ENCODE measurements at places on chromosomes 3 and 15.

- no peak overlapping the region for H3K4me3 ChIP-seq
- H3K4me1 ChIP-seq = no peaks in the 10 kb centered on the region
- DNase-seq = no peak
- no peaks in the 10 kb centered on the region for H3K27me3 ChIP-seq
Measured at GRCh38 chr15:82554351-82554750, 14.1 kb upstream of the RPS17 start.

DNA sequence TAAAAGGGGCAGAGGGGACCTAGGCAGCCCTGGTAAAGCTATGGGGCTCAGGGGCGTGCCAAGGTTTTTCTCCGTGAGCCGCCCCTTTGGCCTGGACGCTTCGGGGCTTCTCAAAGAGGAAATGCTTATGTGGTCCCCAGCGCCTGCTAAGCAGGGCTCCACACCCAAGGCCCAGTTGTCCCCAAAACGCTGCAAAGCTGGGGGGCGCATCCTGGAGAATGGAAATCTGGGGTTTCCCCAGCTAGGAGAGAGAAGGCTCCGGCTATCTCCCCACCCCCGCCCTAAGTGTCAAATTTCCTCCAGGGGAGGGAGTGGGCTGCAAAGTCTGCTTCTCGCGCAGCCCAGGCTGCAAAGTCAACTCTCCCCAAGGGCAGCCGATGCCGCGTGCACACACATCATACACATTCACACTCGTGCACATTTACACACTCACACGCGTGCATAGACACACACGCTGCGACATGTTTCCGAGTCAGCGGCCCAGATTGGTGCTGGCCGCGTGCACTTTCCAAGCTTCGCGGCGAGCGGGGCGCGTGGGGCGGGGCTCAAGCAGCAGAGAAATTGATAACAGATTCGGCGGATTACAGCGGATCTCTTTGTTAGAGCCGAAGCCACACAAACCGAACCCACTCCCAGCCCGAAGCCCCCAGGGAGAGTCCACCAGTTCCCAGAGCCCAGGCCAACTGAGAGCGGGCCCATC is 4.5 kb downstream of the WNT5A start:
- DNase-seq = no peak
- H3K36me3 ChIP-seq = no peaks in the 10 kb centered on the region

GRCh38 chr15:63530752-63531299 is 26.4 kb downstream of the USP3 start:
- no peak overlapping the region for H3K4me3 ChIP-seq
- H3K36me3 ChIP-seq = no peaks in the 10 kb centered on the region
- H3K4me1 ChIP-seq = peaks cover 48% of the 10 kb centered on the region
- no peak overlapping the region for H3K27ac ChIP-seq
- H3K27me3 ChIP-seq = no peaks in the 10 kb centered on the region
- no peak for DNase-seq

- H3K27ac ChIP-seq = no peak overlapping the region
- no peak overlapping the region for H3K4me3 ChIP-seq
Measured at GRCh38 chr3:183272142-183272541, 19.1 kb downstream of the B3GNT5 start.

DNA sequence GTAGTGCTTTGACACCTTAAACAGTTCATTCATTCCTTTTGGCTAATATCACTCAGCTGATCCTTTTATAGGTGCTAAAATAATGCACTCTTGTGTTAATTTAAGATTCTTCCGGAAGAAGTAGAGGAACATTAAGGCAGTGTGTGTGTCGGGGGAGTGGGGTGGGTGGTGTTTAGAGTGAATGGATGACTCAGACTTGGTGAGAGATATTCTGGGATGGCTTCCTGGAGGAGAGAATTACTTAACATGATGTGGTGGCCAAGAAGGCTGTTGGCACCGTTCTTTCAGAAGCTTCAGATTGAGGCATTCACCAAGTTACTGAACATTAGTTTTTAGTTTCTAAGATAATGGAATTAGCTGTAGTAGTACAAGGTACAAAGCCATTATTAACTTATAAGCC is 125.6 kb upstream of the ROPN1 start:
- no peaks in the 10 kb centered on the region for H3K36me3 ChIP-seq
- H3K27me3 ChIP-seq = no peaks in the 10 kb centered on the region
- no peak overlapping the region for H3K4me3 ChIP-seq

DNA sequence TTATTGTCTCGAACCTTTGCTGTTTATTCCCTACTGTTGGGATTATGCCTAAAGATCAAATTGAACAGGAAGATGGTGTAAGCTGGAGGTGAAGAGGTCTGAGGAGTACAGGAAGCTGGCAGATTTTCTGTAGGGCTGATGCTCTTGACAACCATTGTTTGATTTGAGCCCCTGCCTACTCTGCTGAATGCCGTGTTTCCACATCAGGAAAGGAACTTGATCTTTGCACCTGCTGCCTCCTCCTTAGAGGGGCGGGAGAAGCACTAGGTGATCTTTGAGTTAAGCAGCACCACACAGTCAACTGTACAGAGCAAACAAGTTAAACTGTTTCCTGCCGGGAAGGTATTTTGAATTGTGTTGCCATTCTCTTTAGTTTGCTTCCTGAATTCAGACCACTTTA is 364.6 kb upstream of the EPHA6 start:
- H3K4me1 ChIP-seq = no peaks in the 10 kb centered on the region
- no peaks in the 10 kb centered on the region for H3K36me3 ChIP-seq
- no peak for DNase-seq
- H3K4me3 ChIP-seq = no peak overlapping the region
- no peaks in the 10 kb centered on the region for H3K27me3 ChIP-seq
- no peak overlapping the region for H3K27ac ChIP-seq

GRCh38 chr3:64067506-64068346 is 44.4 kb upstream of the PSMD6 start:
- H3K4me3 ChIP-seq = no peak overlapping the region
- H3K36me3 ChIP-seq = no peaks in the 10 kb centered on the region
- DNase-seq = no peak
- no peaks in the 10 kb centered on the region for H3K4me1 ChIP-seq
- H3K27ac ChIP-seq = no peak overlapping the region

GRCh38 chr3:4332574-4332973 is 29.4 kb downstream of the SETMAR start:
- no peaks in the 10 kb centered on the region for H3K4me1 ChIP-seq
- DNase-seq = no peak
- no peak overlapping the region for H3K27ac ChIP-seq
- no peaks in the 10 kb centered on the region for H3K36me3 ChIP-seq
- no peak overlapping the region for H3K4me3 ChIP-seq

DNA sequence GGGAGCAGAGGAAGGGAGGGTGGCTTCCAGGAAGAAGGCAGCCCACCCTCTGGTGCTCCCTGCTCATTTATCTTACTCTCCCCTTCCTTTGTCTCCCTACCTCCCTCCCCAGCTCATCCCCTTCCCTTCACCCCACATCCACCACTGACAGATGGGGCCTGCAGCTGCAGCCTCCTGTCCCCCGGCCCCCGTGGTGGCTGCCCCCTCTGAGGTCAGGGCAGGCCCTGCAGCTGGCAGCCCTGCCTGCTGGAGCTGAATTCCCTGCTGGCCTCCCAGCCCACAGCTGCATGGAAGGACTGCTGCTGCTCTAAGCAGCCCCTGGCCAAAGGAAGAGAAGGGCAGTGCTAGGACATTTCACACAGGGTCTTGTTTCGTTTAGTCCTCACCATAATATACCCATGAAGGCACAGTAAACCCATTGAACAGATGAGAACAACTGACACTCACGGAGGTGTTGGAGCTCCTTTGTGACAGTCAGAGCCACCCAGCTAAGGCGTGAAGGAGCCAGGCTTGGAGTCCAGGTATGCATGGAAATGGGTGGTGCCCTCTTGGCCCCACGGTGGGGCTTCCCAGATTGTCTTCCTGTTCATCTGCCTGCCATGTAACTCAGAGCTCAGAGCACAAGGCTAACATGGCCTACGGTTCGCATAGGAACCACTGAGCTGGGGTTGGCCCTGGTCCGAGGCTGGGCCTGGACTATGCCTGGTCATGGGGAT is 121.7 kb upstream of the PRR20G start:
- no peaks in the 10 kb centered on the region for H3K27me3 ChIP-seq
- H3K4me1 ChIP-seq = no peaks in the 10 kb centered on the region
- no peak overlapping the region for H3K4me3 ChIP-seq
- DNase-seq = no peak
- H3K36me3 ChIP-seq = no peaks in the 10 kb centered on the region
- no peak overlapping the region for H3K27ac ChIP-seq

DNA sequence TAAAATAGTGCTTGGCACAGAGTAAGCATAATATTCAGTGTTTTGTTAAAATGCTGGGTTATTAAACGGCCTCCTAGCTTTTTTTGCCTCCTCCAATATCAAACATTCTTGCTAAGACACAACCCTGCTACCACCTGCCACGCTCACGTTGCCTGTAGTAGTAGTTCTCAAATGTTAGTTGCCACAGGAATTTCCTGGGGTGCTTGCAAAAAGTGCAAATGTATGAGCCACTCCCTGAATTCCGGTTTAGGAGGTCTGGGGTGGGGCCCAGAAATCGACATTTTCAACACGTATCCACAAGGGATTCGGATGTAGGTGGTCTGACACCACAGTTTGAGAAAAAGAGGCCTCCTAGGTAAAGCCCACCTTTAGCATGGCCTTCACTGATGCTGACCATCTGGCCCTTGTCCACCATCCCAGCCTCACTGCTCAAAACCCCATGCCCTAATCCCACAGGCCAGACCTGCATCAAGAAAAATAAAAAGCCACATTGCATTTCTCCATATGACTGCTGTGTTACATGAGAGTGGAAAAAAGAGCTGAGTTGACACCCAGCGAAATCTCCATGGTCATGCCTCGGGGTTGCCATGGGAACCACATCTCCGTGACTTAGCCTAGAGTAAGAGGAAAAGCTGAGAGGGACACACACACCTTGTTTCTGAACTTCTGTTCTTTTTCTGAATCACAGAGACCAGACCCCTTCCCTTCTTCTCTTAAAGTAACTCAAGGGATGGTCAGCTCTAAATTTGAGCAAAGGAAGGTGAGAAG is 116.4 kb upstream of the HES1 start:
- H3K36me3 ChIP-seq = no peaks in the 10 kb centered on the region
- no peaks in the 10 kb centered on the region for H3K4me1 ChIP-seq
- H3K27me3 ChIP-seq = no peaks in the 10 kb centered on the region
- no peak overlapping the region for H3K27ac ChIP-seq
- no peak for DNase-seq

GRCh38 chr3:156412600-156412999 is 142.3 kb downstream of the SSR3 start:
- no peak overlapping the region for H3K4me3 ChIP-seq
- no peaks in the 10 kb centered on the region for H3K4me1 ChIP-seq
- H3K36me3 ChIP-seq = no peaks in the 10 kb centered on the region
- no peaks in the 10 kb centered on the region for H3K27me3 ChIP-seq
- no peak overlapping the region for H3K27ac ChIP-seq
- no peak for DNase-seq

GRCh38 chr3:127479449-127479848 is 111.1 kb downstream of the TPRA1 start:
- no peak for DNase-seq
- no peak overlapping the region for H3K4me3 ChIP-seq
- H3K4me1 ChIP-seq = no peaks in the 10 kb centered on the region
- no peaks in the 10 kb centered on the region for H3K27me3 ChIP-seq
- H3K27ac ChIP-seq = no peak overlapping the region

DNA sequence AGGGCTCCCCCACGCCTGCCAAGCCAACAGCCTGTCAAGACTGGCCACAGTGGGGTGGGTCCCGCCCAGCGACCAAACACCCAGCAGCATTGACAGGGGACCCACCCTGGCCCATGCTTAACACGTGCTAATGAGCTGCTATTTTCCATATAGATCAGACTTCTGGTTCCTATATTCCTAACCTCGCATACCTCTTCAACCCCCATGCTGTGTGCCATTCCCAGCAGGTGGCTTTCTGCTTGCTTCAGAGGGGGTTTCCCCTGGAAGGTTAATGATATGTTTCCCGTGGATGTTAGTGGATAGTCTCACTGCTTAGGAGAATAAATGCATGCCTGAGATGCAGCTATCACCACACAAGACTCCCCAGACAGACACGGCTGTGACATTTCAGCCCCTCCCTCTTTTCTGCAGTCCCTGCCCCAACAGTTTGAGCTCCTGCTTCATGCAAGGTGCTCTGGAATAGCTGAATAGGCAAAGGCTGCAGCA is 37.9 kb upstream of the MGLL start:
- no peak for DNase-seq
- H3K36me3 ChIP-seq = no peaks in the 10 kb centered on the region
- H3K27ac ChIP-seq = no peak overlapping the region
- no peak overlapping the region for H3K4me3 ChIP-seq
- H3K27me3 ChIP-seq = no peaks in the 10 kb centered on the region

DNA sequence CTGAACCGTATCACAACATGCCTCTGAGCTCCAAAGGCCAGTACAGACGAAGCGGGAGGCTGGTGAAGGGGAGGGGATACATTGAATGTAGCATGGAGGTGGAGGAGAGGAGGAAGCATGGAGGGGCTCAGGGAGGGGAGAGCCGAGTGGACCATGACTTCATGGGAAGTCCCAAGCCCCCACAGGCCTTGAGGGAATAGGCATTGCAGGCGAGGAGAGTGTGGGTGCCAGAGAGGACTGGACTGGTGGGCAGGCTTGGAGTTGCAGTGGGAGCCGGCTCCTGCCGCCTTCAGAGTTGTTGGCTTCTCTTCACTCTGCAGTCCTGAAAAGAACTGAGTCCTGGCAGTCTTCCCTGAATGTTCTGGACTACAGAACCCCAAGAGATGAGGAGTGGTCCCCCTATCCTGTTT is 3.3 kb upstream of the RNU6-1 start:
- H3K27ac ChIP-seq = no peak overlapping the region
- H3K4me3 ChIP-seq = no peak overlapping the region
- H3K27me3 ChIP-seq = no peaks in the 10 kb centered on the region

GRCh38 chr3:107213044-107213669 is 164.1 kb upstream of the CCDC54 start:
- H3K4me1 ChIP-seq = no peaks in the 10 kb centered on the region
- DNase-seq = no peak

DNA sequence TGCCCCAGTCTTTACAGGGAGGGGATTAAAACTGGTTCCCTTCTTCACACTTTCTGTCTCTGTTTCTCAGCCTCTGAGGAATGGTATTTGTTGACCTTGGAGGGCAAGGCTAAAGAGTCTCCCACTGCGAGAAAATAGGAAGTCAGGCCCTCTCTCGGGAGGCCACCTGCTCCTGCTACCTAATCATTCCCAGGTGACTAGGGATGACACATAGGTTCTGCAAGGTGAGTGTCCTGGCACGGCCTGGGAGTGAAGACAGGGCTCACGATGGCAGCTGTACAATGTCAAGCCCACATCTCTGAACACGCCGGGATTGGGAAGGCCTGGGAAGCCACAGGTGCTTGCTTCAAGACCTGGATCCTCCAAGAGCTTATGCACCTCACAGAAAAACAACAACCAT is 314.2 kb downstream of the NTRK3 start:
- no peak overlapping the region for H3K4me3 ChIP-seq
- no peaks in the 10 kb centered on the region for H3K36me3 ChIP-seq
- H3K27ac ChIP-seq = no peak overlapping the region
- DNase-seq = no peak

GRCh38 chr3:179046497-179047353 is 24.9 kb downstream of the ZMAT3 start:
- peaks cover 11% of the 10 kb centered on the region for H3K4me1 ChIP-seq
- H3K27me3 ChIP-seq = no peaks in the 10 kb centered on the region
- H3K36me3 ChIP-seq = no peaks in the 10 kb centered on the region
- DNase-seq = no peak

GRCh38 chr15:83207009-83207659 is 489 bp downstream of the HDGFL3 start:
- no peaks in the 10 kb centered on the region for H3K36me3 ChIP-seq
- H3K4me3 ChIP-seq = no peak overlapping the region
- peaks cover 3% of the 10 kb centered on the region for H3K27me3 ChIP-seq
- H3K27ac ChIP-seq = peak overlapping the region; percentile 51

- H3K27me3 ChIP-seq = no peaks in the 10 kb centered on the region
- H3K4me1 ChIP-seq = no peaks in the 10 kb centered on the region
- no peak overlapping the region for H3K27ac ChIP-seq
- H3K36me3 ChIP-seq = no peaks in the 10 kb centered on the region
- no peak overlapping the region for H3K4me3 ChIP-seq
Measured at GRCh38 chr3:53818221-53819162, 27.7 kb downstream of the CHDH start.
